ENCODE measurements at places on chromosomes 2 and 18.

GRCh38 chr2:55718165-55719008 is 24.7 kb upstream of the PNPT1 start:
- no peak for DNase-seq

GRCh38 chr2:84481702-84482101 is 22.6 kb upstream of the SUCLG1 start:
- no peak for DNase-seq

DNA sequence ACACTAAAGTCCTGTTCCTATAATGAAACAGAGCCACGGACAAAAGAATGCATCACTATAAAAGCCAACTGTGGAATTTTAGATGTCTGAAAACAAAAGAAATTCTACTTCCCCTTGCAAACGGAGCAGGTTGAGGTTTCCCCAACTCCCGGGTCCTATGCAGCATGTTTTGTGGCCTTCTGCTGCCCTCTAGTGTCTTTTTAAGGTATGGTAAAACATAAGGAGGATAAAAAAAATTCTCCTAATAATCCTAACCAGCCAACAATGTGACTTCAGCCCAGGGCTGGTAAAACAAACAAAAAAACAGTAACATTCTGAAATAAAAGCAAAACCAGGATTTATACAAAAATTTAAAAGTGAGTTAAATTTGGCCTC is 539.5 kb downstream of the NRXN1 start:
- no peak for DNase-seq

GRCh38 chr2:124489686-124490085 is 464.6 kb downstream of the CNTNAP5 start:
- no peak for DNase-seq

DNA sequence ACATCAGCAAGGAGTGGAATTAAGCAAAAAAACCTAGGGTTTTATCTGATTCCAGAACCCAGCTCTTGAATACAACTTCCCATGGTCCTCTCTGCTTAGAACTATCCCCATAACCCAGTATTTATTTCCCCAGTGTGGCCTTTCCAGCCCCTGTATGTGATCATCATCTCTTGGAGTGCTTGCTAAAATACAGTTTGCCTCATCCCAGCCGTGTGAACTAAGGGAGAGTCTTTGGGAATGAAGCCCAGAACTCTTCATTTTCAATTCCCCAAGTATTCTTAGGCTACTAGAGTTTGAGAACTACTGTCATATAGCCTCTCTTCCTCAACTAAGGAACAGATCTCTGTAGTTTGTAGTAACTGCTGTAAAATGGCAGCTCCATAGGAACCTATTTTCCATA is 173.1 kb downstream of the LCLAT1 start:
- no peak for DNase-seq

- DNase-seq = no peak
These were observed 655 bp upstream of the MREG start for GRCh38 chr2:216014006-216014405.
